Activated T-helper 17 cell treated with anti-CD3 and anti-CD28 coated beads, Interleukin-2, amount 50 U/mL, for 72 hours (primary cell): ENCODE measurements at places on chromosomes 13 and 19. TPM values are rescaled to one million over a fixed set of nuclear protein-coding genes. Genes with fewer than 3 reads are reported as not detected.

Gene SLC8A2
- 0.50 TPM for total RNA-seq

Gene CYP4F8
- total RNA-seq: not detected

Gene RASAL3
- total RNA-seq: 126 TPM

Gene C19orf44
- 4.0 TPM for total RNA-seq

Gene WDR62
- 33.2 TPM for total RNA-seq
